ENCODE measurements at places on chromosomes 1 and 21.

DNA sequence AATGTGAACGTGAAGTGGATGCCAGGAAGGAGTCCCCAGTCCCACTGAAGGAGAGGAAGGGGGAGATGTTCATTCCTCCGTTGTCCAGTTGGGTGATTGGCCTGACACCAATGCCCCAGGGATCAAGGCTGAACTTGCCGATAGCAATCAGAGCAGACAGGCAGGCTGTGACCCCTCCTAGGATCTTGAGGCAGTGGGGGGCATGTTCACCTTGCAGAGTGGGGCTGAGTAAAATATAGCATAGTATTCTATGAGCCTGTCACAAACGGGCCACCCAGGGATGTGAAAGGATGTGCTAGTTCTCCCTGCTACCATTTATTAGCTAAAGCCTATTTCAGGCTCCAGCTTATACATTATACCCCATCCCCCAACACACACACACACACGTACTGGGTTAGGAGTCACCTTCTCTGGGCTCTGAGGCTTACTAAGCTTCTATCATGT is 80.7 kb upstream of the CD34 start:
- DNase-seq: no peak

DNA sequence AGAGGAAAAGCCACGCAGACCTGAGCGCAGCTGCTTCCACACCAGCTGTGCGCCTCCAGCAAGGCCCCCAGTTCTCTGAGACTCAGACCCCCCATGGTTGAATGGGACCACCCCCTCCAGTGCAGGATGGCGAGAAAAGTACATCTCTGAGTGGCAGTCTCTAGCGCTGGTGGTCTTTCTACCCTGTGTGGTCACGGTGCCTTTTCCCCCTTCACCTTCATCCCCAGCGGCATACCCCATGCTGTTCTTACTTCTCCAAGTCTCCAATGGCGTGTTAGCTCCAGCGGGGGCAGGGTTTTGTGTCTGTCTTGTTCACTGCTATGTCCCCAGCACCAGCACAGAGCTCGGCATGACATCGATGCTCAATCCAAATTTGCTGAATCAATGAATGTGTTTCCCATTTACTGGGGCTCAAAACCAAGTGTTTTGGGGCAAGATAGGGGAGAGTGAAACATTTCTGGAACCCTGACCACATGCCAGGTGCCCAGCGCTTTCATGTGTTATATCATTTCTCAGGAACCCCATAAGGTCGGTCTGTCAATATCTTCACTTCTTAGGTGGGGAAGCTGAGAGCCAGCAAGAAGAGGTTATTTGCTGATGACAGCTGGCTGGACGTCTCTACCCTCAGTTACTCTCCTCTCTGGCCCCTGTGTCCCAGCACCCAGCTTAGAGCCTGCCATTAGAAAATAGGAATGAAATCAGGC is 959 bp upstream of the SDC3 start:
- no peak for DNase-seq

DNA sequence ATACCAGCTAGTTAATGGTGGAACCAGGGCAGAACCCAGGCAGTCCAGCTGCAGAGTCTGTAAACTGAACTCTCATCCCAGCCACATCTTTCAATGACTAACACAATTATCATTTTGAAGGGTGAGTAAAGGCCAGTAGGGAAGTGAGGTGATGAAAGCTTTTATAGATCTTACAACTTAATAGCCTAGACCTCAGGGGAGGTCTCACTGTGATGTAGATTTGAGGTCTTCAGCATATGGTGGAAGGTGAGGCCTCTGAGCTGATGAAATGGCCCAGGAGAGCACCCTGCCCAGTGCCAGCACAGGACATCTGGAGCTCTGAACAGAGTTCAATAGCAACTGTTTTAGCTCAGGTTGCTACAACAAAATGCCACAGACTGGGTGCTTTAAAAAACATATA is 44.8 kb upstream of the POU2F1 start:
- DNase-seq: no peak

DNA sequence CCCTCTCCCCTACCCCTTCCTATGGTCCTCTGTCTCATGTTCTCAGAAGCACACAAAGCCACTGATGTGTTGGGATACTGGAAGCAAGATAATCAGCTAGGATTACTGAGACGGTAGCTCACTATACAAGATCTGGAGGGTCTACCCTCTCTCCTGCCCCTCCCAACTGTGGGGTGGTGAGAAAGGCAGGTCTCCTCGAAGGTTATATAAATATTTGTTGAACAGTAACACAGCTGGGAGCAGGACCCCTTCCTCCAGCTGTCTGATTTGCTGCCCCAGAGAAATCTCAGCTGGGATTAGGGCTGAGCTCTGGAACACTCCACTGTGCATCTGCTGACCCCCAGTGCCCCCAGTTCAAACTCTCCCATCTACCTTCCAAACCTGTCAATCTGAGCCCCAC is 94.2 kb upstream of the IPO9 start:
- no peak for DNase-seq

DNA sequence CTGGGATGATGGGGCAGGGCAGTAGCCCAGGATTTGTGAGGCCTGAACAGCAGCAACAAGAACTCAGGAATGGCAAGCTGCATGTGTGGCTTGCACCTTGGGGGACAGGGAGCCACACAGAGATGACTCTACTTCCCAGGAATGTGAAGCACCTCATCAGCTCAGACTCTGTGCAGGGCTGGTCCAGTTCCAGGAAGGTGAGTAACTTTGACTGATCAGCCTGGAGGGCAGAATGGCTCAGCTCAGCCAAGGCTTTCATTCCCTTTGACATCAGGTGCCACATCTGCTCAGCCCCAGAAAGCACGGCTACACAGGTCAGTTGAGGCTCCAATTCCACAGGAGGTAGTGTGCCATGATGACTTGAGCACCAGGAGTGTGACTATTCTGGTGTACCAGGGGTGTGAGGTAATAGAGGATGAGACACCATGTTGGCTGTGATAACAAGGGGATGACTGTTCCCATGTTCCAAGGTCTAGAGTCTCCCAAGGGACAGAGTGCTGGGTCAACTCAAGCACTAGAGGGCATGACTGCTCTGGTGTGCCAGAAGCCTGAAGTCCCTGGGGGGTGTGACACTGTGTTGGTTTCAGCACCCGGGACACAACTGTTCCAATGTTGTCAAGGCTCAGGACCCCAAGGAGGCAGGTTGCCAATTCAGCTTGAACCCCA is 625.8 kb upstream of the ADGRL2 start:
- DNase-seq: no peak
